M059J (cell line): ENCODE measurements at places on chromosomes 2 and 18. TPM values are rescaled to one million over a fixed set of nuclear protein-coding genes. Genes with fewer than 3 reads are reported as not detected.

- DNase-seq = no peak
These were observed 805.6 kb downstream of the DPP10 start for GRCh38 chr2:115248066-115248465.

Gene CTNNA2
- total RNA-seq = 0.02 TPM in 1 of 2 replicates, not detected in the other

DNA sequence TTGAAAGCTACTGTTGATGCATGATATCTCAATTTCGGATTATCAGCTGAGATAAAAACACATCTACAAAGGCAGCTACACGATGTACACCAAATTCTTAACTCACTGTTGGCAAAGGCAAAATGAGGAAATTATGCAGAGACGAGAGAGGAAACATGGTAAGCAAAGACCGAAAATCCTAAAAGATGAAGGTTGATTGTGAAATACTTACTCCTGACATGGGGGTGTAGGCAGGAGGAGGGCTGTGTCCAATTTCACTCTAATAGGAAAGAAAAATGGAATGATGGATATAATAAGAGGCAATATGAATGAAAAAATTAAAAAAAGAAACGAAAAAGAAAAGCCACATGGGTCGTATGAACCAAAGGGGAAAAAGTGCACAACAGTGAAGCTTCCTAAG is 831.3 kb downstream of the CPS1 start:
- DNase-seq = no peak

Gene C2orf80
- total RNA-seq = not detected in 2 replicates

- no peak for DNase-seq
These were observed 88.6 kb upstream of the B3GNT7 start for GRCh38 chr2:231306791-231307393.

DNA sequence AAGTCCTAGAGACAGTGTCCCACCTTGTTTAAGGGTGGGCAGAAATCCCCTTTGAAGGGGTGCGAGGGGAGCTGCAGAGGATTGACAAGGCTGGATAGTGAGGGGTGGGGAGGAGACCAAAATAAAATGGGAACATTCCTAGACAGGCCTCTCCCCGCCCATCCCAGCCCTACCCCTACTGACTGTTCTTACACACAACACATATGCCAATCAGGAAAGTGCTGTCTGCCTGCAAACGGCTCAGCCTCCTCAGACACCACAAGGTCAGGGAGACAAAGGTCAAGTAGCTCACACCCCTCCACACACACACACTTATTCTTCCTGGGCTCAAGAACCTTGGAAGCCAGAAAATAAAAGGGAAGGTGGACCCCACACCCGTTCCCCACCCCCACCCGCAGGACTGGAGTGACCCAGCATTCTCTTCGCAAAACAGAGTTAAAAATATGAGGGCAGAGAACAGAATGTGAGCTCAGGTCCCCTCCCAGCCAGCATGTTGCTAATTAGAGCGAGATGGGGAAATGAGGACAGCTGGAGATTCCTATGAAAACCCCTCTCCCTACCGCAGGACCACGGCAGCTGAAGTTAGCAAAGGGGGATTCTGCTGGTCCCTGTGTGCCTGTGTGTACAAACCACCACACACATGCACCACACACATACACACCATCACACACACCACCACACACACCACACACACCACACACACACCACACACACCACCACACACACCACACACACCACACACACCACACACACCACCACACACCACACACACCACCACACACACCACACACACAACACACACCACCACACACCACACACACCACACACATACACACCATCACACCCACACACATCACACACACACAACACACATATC is 197.8 kb downstream of the TNS1 start:
- no peak for DNase-seq

GRCh38 chr2:40101131-40101575 is 322.1 kb upstream of the THUMPD2 start:
- DNase-seq = peak; percentile 88

Gene ZSWIM2
- not detected in 2 replicates for total RNA-seq

Gene TUBA3E
- not detected in 2 replicates for total RNA-seq

GRCh38 chr2:232577841-232578240 is 27.4 kb downstream of the EIF4E2 start:
- no peak for DNase-seq

Gene CYRIA
- total RNA-seq = 0.02 TPM in 1 of 2 replicates, not detected in the other

DNA sequence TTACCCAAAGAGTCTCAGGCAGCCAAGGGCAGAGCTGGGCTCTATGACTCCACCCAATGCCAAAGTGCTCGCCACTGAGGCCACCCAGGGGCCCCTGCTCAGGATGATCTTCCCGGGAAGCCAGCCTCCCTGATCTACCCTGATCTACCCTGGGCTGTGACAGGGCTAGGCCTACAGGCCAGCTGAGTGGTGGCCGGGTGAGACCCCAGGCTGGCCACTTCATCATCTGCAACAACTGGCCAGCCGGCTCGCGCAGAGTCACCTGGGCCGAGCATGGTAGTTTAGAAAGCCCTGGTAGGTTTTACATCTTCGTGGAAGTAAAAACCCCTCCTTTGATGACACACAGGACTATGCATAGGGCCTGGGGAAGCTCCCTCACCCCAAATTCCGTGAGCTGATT is 276.3 kb downstream of the NDUFA10 start:
- DNase-seq = no peak

DNA sequence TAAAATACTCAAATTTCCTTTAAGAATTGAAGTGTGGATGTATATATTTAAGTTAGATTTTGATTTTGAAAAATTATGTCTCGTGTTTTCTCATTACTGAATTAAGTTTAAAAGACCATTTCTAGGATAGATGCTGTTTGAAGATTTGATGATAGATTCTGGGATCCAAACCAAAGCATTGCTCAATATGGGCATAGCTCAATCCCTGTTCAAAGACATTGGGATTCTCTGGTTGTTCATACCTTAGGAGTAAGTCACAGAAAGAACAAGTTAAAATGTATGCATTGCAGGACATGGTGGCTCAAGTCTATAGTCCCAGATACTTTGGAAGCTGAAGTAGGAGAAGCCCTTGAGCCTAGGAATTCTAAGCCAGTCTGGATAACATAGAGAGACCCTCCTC is 622.3 kb downstream of the ADCYAP1 start:
- DNase-seq = peak; percentile 3

Gene SFT2D3
- total RNA-seq = 5.3 and 5.6 TPM in 2 replicates

- DNase-seq = no peak
These were observed 99.2 kb downstream of the NFATC1 start for GRCh38 chr18:79494936-79495335.

Gene NYAP2
- 1.5 and 2.3 TPM in 2 replicates for total RNA-seq

GRCh38 chr2:25491966-25492532 is 150.3 kb upstream of the DNMT3A start:
- peak; percentile 57 for DNase-seq

Gene ASIC4
- 0.02 and 0.10 TPM in 2 replicates for total RNA-seq

- no peak for DNase-seq
These were observed 265.9 kb upstream of the SYT4 start for GRCh38 chr18:43543236-43543635.

Gene COL5A2
- 131 and 221 TPM in 2 replicates for total RNA-seq

Gene SERPINB4
- total RNA-seq = 0.05 TPM in 1 of 2 replicates, not detected in the other

Gene SFTPB
- not detected in 2 replicates for total RNA-seq

Gene CXCR2
- total RNA-seq = not detected in 2 replicates

DNA sequence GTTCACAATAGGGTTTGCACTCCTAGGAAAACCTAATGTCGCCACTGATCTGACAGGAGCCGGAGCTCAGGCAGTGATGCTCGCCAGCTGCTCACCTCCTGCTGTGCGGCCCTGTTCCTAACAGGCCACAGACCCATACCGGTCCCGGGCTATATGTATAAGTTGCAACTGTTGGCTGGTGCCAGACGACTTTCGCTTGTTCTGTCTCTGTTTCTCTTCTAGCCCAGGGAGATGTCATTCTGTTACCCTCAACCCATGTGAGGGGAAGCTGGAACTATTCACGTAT is 170.3 kb downstream of the BCL2 start:
- no peak for DNase-seq

DNA sequence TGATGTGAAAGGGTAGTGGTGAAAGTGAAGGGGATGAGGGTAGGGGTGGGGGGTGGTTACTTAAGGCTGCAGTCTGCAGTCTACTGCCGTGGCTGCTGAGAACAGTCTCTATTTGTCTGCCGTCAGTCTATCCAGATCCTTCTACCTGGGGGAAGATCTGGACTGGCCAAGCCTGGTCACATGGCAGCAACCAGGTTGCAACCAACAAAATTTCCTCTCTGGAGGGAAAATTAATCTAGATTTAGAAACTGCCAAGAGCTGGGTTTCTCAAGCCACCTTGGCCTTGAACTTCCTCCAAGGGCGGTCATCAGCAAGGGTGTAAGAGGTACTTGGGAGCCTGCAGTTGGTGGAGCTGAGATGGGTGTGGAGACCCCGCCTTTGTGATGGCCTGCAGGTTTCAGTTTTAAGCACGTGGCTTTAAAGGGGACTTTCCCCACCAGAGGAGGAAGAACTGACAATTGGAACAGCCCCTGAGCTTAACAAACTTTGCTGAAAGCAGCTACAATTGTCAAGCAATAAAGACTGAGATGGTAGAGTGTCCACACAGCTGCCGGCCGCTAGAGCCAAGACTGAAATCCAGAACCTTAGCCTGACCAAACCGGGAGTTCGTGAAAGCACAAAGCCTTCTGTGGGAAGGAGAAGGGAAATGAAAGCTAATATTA is 31.4 kb upstream of the KCMF1 start:
- no peak for DNase-seq

Gene ITPRIPL1
- total RNA-seq = 1.3 and 3.2 TPM in 2 replicates

DNA sequence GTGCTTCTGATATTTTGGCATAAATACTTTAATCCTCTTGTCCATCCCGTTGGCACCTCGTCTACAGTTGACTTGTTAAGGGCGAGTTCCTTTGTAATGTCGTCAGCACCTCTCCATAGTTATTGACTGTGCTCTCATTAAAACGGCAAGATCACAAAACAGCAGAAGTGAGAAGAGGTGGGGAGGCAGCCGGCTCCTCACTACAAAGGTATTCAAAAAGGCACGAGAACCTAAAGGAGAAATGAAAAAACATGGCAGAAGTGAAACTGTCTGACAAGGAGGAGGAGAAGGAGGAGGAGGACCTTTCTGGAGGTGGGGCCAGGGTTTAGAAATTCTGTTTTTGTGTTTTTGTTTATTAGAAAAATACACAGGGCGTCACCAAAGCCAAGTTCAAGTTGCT is 235.6 kb downstream of the BCL11A start:
- DNase-seq = no peak

GRCh38 chr18:4524096-4524495 is 69.0 kb upstream of the DLGAP1 start:
- DNase-seq = no peak

Gene COLEC12
- 39.2 and 61.2 TPM in 2 replicates for total RNA-seq

Gene LRRC30
- total RNA-seq = not detected in 2 replicates

- DNase-seq = peak; percentile 61
These were observed 41.2 kb downstream of the MCFD2 start for GRCh38 chr2:46874236-46874929.

Gene BBS5
- total RNA-seq = 1.3 and 2.8 TPM in 2 replicates

DNA sequence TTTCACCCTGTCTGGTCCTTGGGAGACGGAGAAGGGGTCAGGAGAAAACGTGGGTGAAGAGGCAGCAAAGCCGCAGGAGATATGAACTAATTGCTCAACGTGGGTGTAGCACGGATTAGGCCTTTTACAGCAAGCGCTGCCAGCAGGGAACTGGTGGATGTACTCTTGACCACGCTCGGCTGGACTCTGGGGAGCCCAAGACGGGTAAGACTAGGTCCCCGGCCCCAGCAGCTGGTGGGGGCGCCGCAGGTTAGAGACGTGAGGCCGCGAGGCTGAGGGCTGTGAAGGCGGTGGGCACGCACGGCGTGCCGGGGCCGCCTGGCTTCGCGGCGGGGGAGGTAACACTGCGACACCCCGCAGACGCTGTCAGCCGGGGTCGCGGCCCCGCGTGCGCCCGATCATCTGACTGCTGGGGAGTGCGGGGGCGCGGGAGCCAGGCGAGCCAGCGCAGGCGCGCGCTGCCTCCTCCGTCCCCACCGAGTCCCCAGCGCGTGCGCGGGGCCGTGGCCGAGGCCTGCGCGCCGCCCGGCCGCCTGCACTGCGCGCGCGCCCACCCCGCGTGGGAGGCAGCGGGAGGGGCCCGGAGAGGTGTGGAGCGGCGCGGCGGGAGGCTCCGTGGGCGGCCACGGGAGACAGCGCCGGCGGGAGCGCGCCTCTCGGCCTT is at the start of gene CLIP4:
TSS of gene CLIP4 (plus strand) at position 470 of the 664 bp plus-strand sequence. CDS start 5,974 bp downstream, outside the sequence.
- DNase-seq = no peak

DNA sequence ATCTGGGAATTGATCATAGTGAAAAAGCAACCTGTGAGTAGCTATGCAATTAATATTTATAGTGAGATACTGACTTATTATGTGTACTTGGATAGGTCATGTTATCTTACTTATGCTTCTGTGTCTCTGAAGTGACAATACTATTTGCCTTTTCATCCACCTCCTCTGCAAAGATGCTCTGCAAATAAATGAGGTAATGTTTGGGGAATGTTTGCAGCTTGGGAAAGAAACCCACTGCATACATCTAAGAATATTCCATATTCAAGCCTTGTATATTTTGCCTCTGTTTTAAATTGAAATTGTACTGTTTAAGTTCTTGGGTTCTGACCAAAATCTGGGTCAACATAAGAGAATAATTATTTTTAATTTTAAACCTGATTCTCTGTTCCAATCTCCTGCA is 217.4 kb upstream of the DTNA start:
- DNase-seq = no peak

- DNase-seq = peak; percentile 32
These were observed 14.8 kb upstream of the CLASP1 start for GRCh38 chr2:121664086-121664485.

Gene SKA1
- 37.5 and 51.7 TPM in 2 replicates for total RNA-seq

Gene MYOM1
- 0.10 TPM in 1 of 2 replicates, not detected in the other for total RNA-seq

GRCh38 chr18:13910501-13910900 is 4.8 kb downstream of the MC2R start:
- no peak for DNase-seq

Gene ALPI
- total RNA-seq = not detected in 2 replicates

- DNase-seq = no peak
These were observed 540.7 kb downstream of the TNS1 start for GRCh38 chr2:217462121-217462520.

Gene KATNAL2
- 2.0 and 4.0 TPM in 2 replicates for total RNA-seq

DNA sequence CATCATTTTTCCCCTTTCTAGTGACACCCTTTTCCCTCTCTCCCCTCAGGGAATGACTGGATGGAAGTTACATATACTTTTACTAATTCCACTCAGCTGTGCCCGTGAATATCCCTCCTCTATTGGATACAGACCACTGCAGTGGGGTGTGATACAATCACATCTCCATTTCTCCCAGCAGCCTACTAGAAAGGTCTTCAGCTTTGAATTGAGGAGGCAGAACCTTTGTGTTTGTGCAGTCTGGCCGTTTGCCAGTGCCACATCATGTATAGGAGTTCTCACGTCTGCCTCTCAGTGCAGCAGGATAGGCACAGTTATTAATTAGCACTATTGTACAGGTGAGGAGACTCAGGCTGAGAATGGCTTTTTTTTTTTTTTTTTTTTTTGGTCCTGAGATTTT is 16.4 kb downstream of the TNFRSF11A start:
- no peak for DNase-seq
